ENCODE measurements at places on chromosomes 11 and 22. TPM values are rescaled to one million over a fixed set of nuclear protein-coding genes. Genes with fewer than 3 reads are reported as not detected.

GRCh38 chr22:28154861-28155260, 235.8 kb upstream of the PITPNB start:
- no peak for DNase-seq

ARHGEF17 gene
- 98.5 TPM for total RNA-seq

GRCh38 chr11:67607507-67607906, 771 bp downstream of the NDUFV1 start:
- no peak for DNase-seq

DNA sequence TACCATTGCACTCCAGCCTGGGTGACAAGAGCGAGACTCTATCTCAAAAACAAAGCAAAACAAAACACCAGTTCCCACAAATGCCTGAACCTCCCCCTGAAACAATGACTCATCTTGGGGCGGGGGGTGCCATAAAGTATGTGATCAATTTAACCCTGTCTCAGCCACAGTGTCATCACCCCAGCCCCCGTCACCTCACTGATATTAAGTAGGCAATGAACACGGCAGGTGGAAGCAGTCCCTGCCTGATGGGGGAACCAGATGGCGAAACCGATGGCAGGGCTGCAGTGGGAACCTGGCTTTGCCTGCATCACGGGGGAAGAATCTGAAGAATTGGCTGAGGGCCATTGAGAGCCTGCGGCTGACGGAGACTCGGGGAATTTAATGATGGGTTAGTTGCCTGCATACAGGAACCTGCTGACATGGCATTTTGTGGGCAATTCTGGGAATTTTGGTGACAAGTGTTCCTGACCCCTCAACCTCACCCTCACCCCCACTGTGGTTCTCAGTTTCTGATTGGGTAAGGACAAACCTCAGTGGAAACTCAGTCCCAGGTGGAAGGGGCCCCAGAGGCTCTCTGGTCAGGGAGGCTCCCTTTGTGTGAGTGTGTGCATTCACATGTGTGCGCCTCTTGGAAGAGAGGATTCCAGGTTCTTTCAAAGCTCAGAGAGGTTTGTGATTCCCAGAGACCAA, 39.1 kb upstream of the SHISAL1 start:
- no peak for DNase-seq

DNA sequence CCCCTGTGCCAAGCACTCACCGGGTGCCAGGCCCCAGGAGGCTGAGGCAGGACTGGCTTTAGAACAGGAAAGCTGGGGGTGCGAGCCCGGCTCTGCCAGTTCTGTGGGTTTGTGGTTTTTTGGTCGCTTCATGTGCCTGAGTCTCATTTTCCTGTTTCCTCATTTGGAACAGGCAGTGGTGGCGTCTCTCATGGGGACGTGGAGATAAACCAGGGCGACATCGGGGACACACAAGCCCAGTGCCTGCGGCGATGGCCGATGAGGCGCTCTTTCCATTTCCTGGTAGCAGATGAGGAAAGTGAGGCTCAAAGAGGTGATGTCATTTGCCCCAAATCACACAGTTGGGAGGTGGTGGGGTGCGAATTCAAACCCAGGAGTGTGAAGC, 20.8 kb upstream of the CHKA start:
- no peak for DNase-seq

DNA sequence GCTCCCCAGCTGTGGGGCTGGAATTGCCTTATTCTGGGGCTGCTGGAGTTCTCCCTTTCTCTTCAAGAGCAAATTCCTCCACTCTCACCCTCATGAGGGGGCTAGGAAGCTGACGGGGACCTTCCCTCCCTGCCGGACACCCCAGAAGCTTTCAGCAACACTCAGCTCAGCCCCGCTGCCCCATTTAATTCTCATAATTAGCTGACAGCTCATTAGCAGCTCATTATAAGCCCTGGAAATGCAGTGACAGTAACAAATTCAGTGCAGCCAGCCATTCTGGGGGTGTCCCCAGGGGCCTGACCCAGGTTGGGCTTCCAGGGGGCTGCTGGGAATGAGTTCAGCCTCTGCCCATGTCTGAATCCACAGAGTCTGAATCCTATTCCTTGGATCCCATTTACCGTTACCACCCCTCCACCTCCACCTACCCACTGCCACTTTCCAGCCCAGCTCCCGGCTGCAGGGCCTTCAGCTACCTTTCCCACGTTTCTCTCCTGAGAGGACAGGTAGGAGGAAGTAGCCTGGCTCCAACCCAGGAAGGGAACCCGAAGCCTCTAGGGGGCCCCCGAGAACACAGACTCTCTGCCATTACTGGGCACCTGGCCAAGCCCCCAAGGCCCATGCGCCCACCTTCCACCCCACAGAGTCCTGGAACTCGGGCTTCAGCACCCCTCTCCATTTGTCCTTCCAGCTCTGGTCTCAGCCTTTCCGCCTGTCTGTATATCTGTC, 101.7 kb upstream of the LMO1 start:
- no peak for DNase-seq

DNA sequence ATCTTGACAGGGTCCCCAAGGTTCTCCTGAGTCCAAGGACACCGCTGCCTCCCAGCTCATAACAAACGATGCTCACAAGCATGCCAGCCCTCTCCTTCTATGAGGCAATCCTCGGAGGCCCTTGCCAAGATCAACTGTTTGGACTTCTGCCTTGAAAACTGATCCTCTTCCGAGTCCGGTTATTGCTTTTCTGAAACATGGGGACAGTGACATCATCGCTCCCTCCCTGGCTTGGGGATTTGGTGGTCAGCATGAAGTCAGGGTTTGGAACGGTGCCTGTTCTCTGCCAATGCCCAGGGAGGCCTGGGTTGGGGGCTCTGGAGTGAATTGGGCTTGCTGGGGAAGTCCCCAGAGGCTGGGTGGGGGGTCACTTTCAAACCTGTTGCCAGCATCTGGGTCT, 149.3 kb downstream of the FBXO7 start:
- no peak for DNase-seq

- DNase-seq: no peak
Observed at GRCh38 chr11:100741866-100742625, 55.0 kb downstream of the ARHGAP42 start.

DNA sequence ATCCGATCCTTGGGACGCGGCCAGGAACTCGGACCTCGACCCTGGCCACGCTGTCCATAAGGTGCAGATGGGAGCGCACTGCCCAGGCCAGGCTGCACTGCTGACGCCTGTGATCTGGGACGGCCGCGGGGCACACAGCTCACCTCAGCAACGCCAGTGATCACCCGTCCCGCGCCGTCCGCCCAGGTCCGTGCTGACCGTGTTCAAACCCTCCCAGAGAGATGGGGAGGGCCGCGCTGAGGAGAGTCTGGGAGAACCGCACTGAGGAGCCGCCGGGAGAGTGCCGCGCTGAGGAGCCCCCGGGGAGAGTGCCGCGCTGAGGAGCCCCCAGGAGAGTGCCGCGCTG, 636 bp downstream of the KCNQ1OT1 start:
- DNase-seq: no peak

GPR137 gene
- total RNA-seq: 28.1 TPM

MGAT3 gene
- total RNA-seq: 0.05 TPM

DNA sequence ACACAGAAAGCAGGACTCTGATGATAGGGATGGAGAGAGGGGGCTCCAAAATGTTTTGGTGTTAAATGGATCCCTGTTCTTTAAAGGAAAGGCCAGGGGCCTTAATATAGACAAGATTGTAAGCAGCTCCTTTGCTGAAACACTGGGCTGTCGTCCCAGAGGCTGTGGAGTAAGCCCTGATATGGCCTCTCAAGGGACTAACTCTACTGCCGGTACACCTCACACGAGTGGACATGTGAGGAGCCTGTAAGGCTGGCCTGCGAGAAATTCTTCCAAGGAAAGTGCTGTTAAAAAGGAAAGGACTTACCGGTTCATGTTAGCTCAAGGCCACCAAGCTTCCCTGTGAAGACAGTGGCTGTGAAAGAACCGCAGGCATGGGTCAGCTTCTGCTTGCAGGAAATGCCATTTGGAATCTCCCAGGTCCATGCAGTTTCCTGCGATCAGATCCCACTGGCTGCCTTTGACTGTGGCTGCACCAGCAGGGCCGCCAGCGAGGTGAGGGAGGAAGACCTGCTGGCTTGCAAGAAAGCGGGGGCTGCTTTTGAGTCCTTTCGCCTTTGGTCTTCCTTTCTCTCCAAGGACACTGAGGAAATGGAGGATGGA, 106.6 kb downstream of the PRR5L start:
- no peak for DNase-seq

- no peak for DNase-seq
Observed at GRCh38 chr11:37905707-37906417, 1307.8 kb upstream of the RAG2 start.

DNA sequence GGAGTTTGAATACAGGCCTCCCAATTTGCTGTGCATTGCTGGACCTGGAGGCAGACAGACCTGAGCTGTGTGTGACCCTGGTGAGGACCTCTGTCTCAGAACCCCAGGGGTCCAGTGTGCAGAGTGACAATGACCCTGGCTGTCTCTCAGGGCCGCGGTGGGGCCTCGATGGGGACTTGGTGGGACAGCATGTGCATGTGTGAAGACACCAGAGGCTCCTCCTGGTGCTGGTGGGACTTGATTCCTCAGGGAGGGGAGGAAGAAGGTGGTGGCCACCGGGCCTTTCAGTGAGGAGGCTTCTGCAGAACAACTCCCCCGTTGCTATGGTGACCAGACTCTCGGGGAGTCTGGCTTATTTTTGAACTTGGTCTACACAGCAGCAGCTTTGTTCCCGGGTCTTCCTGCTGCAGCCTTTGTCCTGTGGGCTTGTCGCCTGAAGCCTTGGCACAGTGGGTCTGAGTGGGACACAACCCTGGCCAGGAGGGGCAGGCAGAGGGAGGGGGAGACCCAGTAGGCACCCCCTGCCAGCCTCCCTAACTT, 35.3 kb downstream of the MCM5 start:
- no peak for DNase-seq

GRCh38 chr22:23750714-23751440, at the start of gene ZNF70:
ZNF70 (minus strand) TSS chr22:23751112; CDS start chr22:23745140, 5,972 bp downstream.
- DNase-seq: no peak

SLC16A8 gene
- not detected for total RNA-seq

KBTBD3 gene
- total RNA-seq: 2.2 TPM

GRCh38 chr11:46238967-46239800, 38.3 kb upstream of the CREB3L1 start:
- no peak for DNase-seq

GRCh38 chr11:126695293-126695692, 305.3 kb downstream of the KIRREL3 start:
- DNase-seq: no peak

GRCh38 chr11:14673824-14674405, 30.3 kb downstream of the PDE3B start:
- no peak for DNase-seq

Measured in glomerular endothelial cell (primary cell).